Thoracic aorta (tissue), 2 donors: ENCODE measurements at places on chromosomes 6 and 20.

DNA sequence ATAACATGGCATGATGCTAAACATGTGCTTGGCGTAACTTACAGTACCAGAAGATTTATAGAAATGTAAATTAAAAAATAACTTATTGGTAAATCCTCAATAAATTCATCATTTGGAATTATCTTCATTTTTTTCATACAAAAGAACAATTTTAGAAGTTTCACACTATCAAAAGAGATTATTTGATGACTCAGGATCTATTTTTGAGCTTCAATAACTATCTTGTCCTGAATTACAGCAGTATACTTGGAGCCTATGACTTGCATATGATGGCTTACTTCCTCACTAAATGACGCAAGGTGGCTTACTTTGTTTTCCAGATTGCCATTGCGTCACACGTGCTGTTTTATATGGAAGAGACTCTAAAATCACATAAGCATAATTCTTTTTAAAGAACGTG, 49.2 kb downstream of the KHDRBS2 start:
- no peak for DNase-seq

- no peak for DNase-seq
Observed at GRCh38 chr6:23875006-23875405, 251.0 kb upstream of the NRSN1 start.

GRCh38 chr20:63307538-63308217, 14.7 kb downstream of the COL20A1 start:
- DNase-seq = no peak

- no peak for DNase-seq
Observed at GRCh38 chr20:53621482-53622246, 28.0 kb upstream of the ZNF217 start.
